ENCODE measurements at places on chromosomes 7 and 10.

DNA sequence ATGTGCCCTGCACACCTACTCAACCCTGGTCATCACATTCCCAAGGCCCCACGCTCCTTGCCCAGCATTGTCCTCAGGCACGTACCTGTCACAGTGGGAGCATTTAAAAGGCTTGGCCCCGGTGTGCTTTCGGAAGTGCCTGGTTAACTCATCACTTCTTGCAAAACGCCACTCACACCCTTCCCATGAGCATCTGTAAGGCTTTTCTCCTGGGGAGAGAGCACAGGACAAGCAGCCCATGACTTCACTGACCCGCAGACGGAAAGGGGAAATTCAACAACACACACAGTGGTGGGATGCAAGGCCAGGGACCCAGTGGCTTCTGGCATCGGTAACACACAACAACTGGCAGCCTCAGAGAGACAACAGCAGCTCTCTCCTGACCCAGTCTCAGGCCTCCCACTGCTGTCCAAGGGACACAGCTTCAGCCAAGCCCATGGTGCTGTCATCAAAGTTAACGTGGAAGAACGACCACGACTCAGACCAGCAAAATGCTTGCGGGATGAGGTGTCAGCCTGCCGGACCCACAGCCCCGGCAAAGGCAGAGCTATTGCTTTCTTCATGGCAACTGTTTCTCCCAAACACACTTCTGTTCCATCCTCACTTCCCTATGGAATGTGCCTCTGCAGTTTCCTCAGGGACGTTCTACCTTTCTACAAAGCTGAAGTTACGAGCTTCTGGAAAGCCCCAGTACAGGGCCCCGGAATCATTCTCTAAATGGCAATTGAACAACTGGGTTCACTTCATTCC lies 4.8 kb downstream of the KLF6 start:
- no peak for DNase-seq

DNA sequence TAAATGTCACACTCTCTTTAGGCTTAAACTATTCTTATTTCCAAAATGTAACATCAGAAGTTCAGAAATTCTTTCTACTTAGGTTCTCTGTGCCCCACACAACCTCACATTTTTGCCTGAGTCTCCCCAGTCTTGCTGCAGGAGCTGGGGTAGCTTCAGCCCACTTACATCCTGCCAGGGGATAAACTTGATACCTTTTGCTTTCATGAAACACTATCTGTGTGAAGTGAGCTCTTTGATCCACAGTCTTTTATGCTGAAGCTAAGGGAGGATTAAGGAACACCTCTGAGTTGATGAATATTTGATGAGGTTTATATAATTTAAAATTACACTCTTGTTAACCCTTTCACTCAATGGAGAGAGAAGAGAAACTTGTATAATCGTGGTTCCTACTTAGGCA lies 341.0 kb downstream of the AUTS2 start:
- DNase-seq = no peak

DNA sequence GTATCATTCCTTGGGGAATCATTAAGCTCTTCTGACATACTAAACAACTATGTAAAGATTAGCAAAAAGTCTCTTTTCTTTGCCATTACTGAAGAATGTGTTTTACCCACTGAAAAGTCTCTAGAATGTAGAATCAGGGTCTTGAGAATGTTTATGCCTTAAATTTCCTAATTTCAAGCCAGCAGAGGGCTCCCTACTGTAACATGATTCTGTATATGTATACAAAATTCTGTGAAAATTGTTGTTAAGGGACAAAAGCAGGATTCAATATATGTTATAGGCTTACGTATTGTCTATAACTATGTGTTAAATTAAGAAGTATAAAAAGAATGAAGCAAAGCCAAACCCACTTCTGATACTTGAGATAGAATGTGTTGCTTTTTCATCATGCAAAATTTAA lies 296.9 kb upstream of the DGKB start:
- no peak for DNase-seq

GRCh38 chr7:25255611-25256332 lies 27.5 kb upstream of the NPVF start:
- DNase-seq = no peak

DNA sequence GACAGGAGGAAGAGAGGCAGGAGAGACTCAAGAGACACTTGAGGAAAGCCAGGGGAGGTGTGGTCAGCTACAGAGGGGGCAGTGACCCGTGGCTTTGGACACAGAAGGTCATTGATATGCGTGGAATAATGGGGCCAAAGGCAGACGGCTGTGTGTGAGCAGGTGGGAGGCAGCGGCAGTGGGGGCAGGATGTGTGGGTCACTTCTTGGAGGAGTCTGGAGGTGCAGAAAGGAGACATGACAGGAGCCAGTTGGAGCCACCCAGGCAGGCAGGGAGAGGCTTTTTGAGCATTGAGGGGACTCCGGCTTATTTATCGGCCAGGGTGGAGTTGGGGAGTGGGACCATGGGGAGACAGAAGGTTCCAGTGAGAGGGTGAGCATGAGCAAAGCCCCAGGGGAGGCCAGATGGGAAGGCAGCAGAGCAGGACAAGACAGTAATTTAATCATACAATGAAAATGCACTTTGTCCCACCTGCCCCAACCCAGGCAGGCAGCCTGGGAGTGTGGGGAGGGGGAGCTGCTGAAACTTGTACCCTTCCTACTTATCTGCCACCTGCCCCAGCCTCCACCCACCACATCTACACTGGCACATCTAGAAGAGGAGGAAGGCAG lies 5.0 kb downstream of the LDB3 start:
- no peak for DNase-seq

DNA sequence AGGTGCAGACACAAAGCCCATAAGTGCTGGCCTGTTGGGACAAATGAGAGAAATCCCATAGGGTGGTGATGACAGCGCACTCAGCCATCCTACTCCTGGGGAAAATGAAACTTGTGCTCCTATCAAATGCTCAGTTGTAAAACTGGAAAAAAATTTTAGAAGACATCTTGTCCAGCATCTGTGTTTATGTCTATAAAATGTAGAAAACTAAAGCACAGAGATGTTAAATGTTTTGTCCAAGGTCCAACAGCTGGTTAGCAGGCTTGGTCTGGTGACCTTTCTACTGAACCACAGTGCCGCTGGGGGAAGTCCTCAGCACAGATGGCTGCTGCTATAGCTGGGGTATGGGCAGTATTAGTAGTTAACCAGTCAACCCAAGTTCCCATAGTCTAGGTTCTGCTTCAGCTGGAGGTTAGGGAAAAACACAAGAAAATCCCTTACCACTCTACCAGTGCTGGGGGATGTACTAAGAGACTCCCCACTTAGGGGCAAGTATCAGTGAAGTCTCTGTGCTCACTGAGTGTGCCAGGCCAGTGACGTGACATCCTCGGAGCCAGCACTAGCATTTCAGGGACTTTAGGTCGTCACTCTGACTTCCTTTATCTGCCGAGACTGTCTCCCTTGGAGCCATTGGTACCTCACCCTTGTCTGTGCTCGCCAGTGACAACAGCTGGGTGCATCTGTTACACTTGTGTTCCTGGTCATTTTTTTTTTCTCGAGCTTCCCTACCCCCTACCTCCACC lies 1.9 kb downstream of the TSPAN33 start:
- peak; percentile 68 for DNase-seq

DNA sequence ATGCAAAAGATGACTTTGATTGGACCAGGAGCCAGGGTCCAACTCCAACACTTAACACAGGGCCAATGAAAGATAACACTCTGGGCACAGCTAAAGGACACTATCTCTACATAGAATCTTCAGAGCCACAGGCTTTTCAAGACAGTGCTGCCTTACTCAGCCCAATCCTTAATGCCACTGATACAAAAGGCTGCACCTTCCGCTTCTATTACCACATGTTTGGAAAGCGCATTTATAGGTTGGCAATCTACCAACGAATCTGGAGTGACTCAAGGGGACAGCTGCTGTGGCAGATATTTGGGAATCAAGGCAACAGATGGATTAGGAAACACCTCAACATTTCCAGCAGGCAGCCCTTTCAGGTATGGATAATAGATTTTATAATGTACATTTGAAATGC lies 160.7 kb downstream of the MALRD1 start:
- DNase-seq = no peak

DNA sequence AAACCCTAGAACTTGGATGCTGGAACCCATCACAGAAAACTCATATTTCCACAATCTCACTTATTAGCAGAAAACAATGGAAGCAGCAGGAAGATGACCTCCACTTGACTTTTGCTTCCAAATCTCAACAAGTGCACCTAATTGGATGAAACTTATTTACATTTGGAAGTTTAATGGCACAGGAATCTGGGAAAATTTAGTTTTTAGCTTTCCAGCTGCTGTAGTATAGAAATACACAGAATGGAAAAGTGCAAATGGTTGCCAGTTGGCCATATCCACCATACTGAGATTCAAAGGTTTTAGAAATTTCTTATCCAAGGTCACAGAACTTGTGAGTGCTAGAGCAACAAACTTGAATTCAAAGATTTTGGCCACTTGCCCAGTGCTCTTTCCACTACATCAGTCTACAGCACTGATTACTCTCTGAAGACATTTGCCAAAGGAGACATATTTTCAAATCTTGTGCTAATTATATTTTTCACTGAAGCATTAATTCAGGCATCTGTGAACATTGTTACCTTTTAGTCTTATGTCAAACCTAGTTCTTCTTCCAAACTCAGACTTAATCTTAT lies 9.3 kb upstream of the AHR start:
- no peak for DNase-seq

- DNase-seq = no peak
Observed at GRCh38 chr10:74223755-74224529, 72.9 kb downstream of the ADK start.

GRCh38 chr10:124561206-124561605 lies 99.6 kb downstream of the LHPP start:
- DNase-seq = no peak

GRCh38 chr7:153036396-153037063 lies 277.0 kb downstream of the ACTR3B start:
- DNase-seq = no peak

DNA sequence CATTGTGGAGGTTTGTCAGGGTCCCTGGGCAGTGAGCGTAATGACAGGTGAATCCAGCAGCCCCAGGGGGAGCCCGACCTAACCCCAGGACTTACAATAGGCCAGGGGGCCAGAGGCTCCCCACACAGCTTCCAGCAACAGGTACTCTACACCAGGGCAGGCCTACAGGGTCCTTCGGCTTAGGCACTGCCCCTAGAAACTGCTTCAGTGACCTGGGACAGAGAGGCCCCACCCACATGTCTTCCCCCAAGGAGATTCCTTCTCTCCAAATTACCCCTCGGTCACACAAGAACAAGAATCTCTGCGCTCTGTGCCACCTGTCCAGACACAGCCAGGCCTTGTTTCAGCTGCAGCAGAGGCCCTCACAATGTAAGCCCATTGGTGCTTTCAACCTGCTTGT lies 24.4 kb downstream of the SKIDA1 start:
- no peak for DNase-seq

- no peak for DNase-seq
Observed at GRCh38 chr7:1329261-1329660, 96.6 kb downstream of the UNCX start.

DNA sequence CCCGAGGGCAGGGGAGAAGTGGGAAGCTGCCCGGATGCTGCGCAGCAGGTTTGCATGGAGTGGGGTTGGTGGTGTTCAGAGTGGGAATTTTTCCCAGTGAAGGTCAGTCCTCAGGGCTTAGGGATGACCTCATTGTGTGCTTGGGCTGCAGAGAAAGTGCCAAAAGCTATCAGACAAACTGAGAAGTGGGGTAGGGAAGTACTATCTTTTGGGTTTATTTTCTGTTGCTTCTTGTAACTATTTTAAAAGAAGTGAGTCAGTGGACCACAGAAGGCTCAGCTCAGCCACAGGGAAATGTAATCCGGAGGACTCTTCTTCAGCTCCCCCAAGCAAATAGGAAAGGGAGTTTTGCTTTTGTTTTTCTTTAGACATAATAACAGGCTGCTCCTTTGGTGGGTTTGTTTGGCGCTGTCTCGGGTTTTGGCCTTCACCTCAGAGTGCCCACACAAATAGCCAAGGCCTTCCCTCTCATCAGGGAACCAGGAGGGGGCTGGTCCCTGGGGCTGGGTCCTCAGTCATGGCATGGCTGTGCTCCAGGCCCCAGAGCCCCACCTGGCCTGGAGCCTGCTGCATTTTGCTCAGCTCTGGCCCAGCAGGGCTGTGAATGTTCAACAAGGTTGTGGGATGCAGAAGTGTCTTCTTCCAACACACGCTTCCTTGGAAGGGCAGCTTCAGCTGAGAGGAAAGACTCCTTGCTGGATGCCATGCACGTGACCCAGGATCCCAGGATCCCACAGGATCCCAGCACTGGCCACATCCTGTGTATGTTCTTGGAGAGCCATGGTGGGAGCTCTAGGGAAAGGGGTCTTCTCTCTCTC lies 5.4 kb upstream of the FAM170B start:
- DNase-seq = no peak

DNA sequence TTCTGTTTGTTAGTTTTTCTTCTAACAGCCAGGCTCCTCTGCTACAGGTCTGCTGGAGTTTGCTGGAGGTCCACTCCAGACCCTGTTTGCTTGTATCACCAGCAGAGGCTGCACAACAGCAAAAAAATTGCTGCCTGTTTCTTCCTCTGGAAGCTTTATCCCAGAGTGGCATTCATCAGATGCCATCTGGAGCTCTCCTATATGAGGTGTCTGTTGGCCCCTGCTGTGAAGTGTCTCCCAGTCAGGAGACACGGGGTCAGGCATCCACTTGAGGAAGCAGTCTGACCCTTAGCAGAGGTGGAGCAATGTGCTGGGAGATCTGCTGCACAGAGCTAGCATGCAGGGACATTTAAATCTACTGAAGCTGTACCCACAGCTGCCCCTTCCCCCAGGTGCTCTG lies 26.7 kb upstream of the CROT start:
- no peak for DNase-seq

GRCh38 chr7:136229790-136230189 lies 252.6 kb upstream of the MTPN start:
- no peak for DNase-seq

GRCh38 chr10:19518632-19519031 lies 297.6 kb upstream of the PLXDC2 start:
- DNase-seq = no peak

DNA sequence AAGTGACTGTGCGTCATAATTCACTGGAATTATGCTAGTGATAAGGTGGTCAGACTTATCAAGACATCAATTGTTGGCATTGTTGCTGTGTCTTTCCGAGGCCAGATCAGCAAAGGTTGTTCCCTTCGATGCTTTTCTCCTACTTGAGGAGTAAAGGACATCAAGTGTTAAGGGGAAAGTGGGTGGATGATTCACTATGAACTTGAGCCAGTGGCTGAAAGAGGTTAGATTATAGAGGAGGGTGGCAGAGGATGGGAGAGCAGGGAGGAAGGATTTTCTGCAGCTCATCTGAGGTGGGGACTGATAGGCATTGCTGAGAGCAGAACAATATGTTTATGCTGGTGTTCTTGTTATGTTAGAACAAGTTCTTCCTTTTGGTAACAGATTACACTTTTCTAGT lies 131.4 kb upstream of the AGR3 start:
- DNase-seq = no peak

DNA sequence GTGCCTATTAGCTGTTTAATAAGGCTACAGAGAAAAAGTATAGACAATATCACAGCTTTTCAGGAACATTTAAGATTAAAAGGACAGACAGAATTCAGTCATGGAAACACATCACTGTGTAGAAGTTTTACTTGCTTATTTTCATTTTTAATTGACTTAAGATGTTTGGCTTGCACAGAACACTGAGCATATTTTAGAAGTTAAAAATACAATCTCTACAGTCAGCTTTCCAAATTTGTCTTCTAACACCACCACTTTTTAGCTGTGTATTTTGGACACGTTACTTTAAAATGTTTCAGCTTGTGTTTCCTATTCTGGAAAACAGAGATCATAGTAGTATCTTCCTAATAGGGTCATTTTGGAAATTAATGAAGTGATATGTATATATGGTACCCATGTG lies 11.8 kb downstream of the CFAP69 start:
- DNase-seq = no peak

- no peak for DNase-seq
Observed at GRCh38 chr10:55820071-55820470, 541.0 kb downstream of the ZWINT start.

GRCh38 chr7:17545348-17545747 lies 246.9 kb downstream of the AHR start:
- no peak for DNase-seq

All from Right ventricle myocardium inferior (tissue), 1 donor.